ENCODE measurements at places on chromosomes 1 and 21.

- no peak for DNase-seq
Observed at GRCh38 chr1:30043731-30044408, 679.5 kb downstream of the MATN1 start.

GRCh38 chr1:32695098-32695904 is 7.3 kb downstream of the SYNC start:
- no peak for DNase-seq

- no peak for DNase-seq
Observed at GRCh38 chr21:29072873-29073221, 601 bp downstream of the CCT8 start.

GRCh38 chr1:220655509-220655908 is 34.7 kb upstream of the C1orf115 start:
- no peak for DNase-seq

GRCh38 chr1:229013981-229014380 is 256.9 kb upstream of the RAB4A start:
- no peak for DNase-seq

DNA sequence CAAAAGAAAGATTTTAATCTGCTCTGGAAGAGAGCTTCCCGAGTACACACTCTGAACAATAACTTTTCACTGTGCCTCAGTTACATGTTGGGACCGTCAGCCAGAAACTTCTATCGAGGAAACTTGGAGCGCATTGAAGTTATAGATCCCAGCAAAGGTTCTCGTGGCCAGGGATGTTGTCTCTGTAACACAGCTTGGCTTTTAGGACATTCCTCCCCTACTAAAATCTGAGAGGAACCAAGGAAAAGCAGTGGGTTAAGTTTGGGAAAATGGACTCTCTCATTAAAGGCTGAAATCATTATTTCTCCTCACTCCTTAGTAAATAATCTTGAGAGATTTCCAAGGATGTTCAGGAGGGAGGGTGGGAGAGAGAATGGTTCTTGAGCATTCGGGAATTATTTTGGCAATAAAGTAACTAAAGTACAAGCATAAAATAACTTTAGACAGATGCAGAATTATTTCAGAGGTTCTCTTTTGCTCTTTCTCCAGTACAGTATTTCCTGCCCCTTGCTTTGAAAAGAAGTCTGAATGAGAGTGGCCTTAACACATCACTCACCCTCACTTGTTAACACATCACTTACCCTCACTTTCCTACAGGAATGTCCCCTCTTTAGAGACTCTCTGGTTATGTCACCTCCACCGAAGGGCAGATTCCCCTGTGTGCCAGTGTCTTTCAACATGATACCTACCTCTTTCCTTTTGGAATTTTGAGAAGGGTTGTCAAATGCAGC is 1.8 kb upstream of the NFIA start:
- no peak for DNase-seq

GRCh38 chr1:173988068-173988467 is 34.1 kb downstream of the RC3H1 start:
- DNase-seq = no peak

DNA sequence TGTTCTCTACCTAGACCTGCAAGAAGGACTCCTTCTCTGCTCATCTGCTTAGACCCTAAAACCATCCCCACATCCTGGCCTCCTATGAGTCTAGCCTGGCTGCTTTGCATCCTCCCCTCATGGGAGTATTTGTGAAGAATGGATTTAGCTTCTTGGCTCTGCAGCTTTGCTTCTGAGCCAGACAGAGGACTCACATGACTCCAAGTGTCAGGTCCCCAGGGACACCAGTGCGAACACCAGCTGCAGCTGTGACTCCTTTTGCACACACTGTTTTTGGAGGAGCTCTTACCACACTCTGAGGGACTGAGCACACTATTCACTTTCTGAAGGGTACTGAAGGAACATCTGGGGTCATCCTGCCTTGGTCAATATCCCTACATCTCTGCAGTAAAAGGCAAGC is 131.8 kb upstream of the SGIP1 start:
- no peak for DNase-seq

- no peak for DNase-seq
Observed at GRCh38 chr1:243388276-243388675, 132.4 kb downstream of the SDCCAG8 start.

GRCh38 chr21:42162831-42163510 is 56.0 kb upstream of the ABCG1 start:
- no peak for DNase-seq

DNA sequence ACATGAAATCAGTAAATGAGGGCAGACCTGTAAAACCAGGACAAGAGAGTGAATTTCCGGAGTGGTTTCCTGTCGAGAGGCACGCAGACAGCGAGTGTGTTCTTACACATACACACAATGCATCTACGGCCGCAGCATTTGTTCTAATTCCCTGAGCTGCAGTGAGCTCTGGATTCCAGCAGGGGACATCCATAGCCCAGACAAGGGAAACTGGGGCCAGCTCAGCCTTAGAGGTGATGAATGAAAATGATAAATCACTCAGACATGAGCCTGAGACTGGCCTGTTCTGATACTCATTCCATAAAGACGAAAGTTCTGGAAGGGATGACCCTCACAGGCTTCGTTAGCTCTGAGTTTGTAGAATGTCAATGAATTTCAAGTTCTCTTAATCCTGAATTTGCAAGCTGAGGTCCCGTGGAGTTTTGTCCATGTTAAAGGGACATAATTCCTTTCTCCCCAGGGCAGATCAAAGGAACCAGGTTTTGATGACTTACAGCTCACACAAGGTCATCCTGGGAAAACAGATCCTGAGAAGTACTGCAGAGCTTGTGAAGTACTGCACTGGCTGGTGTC is 207.9 kb upstream of the C1orf87 start:
- DNase-seq = peak; percentile 50

- no peak for DNase-seq
Observed at GRCh38 chr1:16615253-16616252, 2.2 kb upstream of the NBPF1 start.

DNA sequence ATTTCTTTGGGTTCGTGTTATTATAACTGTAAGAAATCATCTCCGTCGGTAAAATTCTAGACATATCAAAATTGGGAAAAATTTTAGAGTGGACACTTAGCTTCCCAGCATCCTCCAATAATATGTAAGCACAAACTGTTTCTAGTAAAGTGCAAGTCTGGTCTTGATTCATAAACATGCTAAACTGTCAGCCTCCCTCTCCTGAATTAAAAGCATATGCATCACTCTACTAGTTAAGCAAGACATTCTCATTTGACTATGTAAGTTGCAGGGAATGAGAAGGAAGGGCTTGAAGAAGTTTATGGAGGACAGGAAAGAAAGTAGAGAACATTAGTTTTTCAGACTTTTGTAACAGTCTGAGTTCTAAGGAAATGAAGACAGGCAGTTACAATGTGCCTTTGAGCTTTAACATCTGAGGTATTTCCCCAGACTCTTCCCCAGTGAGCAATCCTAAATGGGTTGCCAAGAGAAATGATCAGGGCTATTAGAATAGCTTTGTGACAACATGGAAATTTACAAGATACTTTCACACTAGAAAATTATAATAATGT is 90.0 kb downstream of the TYW3 start:
- DNase-seq = no peak

GRCh38 chr1:65001231-65001792 is 35.0 kb upstream of the JAK1 start:
- DNase-seq = no peak
